Left renal cortex interstitium (tissue), 4 donors: ENCODE measurements at places on chromosomes 3 and 15. TPM values are rescaled to one million over a fixed set of nuclear protein-coding genes. Genes with fewer than 3 reads are reported as not detected.

DNA sequence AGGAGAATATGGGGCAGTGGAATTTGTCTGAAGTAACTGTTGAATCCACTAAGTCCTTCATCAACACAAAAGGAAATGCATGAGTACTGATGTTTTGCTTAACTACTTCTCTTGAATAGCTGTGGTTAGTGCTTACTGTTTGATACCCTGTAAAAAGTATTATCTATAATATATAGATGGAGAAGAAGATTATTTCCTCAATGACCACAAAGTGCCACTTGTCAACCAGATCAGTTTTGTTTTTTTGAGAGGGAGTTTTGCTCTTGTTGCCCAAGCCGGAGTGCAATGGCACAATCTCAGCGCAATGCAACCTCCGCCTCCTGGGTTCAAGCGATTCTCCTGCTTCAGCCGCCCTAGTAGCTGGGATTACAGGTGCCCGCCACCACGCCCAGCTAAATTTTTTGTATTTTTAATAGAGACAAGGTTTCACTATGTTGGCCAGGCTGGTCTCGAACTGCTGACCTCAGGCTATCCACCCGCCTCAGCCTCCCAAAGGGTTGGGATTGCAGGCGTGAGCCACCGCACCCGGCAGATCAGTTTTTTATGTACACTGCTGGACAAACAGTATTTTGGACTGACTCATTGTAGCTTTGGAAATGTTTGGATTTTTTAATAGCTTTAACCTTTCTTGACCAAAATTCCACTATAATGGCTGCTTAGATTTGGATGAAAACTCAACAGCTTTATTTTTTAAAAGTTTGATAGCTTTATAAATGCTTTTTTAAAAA, 1.5 kb upstream of the RPLP1 start:
- no peak for DNase-seq

GRCh38 chr3:161413855-161414210, 42.5 kb upstream of the SPTSSB start:
- DNase-seq = no peak

DNA sequence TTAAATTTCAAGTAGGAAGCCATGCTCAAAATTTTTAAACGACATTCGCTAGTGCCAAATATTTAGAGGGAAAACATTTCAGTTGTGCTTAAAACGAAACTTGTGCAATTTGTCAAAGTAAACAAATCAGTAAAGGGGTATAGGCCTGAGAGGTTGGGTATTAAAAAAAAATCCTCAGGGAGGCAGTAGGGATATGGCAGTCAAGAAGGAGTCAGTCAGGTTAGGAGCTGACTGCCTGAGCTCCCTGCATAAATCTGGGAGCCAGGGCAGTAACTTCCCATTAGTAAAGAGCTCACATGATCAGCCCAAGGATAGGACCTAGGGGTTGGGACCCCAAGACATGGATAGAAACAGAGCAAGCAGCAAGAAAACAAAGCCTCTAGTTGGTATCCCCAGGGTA, 120.7 kb upstream of the STAC start:
- no peak for DNase-seq

DNA sequence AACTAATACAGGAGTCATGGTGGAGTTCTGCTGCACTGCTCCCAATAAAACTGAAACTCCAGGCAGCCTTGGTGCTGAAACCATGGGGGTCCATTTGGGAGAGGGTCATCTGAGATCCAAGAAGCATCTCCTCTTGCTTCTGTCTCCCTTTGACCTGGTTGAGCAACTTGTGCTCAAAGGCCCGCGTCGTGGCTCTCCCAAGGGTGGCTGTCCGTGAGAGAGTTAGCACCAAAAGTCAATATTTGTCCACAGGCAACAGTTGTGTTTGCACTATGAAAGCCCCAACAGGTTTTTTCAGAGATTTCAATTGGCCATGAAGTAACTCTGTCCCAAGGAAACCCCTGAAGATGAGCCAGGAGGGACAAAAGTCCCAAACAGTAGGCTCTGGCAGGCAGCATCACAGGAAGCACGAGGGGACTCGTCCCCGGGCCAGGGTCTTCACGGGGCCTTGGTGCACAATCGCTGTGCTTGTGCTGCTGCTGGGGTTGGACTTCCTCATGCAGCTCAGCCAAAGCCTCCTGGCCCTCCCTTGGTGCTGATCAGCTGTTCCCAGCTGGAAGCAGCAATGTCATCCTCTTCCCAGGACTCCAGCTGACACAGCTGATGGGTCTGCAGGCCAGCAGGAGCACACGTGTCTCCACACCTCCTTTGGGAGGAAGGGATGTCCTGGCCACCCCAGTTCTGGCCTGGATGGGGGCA, 39.4 kb upstream of the WNT5A start:
- no peak for DNase-seq

- DNase-seq = no peak
Observed at GRCh38 chr15:27889258-27889657, 209.9 kb downstream of the OCA2 start.

DNA sequence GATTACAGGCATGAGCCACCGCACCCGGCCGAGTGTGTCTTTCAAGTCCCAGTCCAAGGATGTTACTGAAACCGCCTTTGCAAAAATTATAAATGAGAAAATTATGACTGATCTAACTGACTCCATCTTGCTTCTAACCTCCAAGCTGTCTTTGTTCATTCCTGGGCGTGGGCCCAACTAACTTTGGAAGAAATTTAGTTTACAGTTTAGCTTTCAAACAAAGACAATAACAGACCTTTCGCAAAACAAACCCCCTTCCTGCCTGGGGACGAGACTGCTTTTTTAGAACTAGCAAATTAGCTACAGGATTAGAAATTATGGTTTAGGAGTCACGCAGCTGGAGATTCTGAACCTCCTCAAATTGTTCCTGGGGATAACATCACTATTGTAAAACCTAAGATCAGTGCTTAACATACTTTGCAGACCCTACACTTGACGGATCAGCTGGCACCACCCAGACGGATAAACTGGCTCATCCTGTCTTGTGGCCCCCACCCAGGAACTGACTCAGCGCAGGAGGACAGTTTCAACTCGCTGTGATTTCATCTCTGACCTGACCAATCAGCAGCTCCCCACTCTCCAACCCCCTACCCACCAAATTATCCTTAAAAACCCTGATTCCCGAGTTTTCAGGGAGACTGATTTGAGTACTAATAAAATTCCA, 23.8 kb downstream of the NANOGP8 start:
- DNase-seq = no peak

DNA sequence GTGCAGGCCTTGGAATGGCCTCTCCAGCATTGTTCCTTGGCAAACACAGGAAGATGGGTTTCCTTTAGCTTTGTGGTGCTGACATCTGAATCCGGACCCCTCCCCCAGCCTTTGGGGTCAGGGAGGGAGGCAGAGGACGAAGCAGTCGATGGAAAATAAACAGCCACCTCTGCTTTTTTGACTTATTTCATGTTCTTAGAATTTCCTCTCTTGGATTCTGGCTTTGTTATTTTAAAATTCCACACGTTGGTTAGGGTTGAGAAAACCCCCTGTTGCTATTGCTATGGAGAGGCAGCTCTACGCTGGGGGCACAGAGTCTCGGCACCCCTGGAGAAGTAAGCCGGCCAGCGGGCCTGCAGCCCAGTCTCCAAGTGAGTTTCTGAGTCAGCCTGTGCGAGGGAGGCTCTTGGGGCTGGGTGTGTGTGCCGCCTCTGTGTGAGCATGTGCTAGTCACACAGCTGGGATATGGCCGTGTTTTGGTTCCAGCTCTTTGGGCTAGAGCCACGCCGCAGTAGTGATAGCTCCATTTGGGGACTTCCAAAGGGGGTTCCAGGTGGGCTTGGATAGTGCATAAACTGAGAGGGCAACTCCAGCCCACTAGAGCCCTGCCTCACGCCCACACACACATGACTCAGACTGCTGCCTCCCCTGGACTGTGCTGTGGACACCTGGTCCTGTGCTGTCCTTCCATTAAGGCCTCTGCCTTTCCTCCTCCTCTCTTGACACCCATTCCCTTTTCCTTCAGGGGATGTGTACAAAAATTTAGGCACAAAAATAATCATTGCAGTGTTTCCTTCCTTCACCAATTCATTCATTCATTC, 58.8 kb downstream of the AMOTL2 start:
- no peak for DNase-seq

GRCh38 chr3:90221900-90222299, 1114.5 kb downstream of the EPHA3 start:
- no peak for DNase-seq

DNA sequence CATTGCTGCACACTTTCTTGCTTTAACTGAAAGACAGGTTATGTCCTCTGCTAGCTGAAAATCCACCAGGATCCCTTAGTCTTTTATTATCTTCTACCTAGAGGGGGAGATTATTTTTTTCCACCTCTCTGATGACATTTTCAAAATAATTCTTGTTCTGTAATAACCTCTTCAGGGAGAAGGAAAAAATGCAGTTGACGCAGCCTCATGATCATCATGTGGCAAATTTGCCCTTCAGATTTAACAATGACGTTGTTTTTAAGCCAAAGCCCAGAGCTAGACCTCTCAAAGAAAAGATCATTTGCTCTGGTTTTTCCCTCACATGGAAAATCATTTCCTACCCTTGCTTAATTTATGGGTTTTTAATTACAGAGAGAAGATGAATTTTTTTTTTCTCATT, 724.9 kb downstream of the NLGN1 start:
- DNase-seq = no peak

DNA sequence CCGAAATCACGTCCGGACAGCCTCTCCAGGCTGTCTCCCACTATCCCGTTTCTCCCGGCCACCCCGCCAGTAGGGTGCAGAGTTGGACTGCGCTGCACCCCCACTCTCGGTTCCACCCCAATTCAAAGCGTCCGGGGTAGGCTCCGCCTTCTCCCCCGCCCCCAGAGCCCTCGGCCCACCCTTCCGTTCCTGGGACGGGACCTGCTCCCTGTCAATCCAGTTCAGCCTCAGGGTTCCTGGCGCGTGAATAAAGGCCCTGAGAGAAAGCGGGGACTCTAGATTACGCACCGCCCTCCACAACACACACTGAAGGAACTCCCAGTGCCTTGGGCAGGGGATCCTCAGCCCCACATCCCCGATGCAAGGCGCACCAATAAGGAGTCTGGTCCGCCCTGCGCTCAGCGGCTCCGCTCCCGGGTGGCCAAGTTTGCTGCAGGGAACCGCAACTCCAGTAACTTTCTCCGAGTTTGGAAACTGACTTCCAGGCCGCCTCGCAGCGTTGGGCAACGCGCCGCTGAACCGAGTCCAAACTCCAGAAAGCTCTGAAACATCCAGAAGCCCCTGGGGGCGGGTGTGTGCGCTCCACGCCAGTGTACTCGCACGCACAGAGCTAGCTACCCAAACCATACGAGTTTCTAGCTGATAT, 1.9 kb downstream of the ADAMTS9 start:
- peak; percentile 93 for DNase-seq

- DNase-seq = no peak
Observed at GRCh38 chr3:27880969-27881892, 159.1 kb upstream of the EOMES start.

RETNLB gene
- not detected for polyA plus RNA-seq

MNS1 gene
- 35.3 TPM for polyA plus RNA-seq

KLF15 gene
- 16.8 TPM for polyA plus RNA-seq

ITPKA gene
- 0.69 TPM for polyA plus RNA-seq

EXD1 gene
- polyA plus RNA-seq = 0.16 TPM

SEMA5B gene
- polyA plus RNA-seq = 22.3 TPM

NRROS gene
- 2.4 TPM for polyA plus RNA-seq
